Adrenal gland (tissue), 19 donors: ENCODE measurements at places on chromosomes 5 and 9. TPM values are rescaled to one million over a fixed set of nuclear protein-coding genes. Genes with fewer than 3 reads are reported as not detected.

- DNase-seq, result no peak
Measured at GRCh38 chr9:109488791-109489492, 9.2 kb downstream of the PTPN3 start.

DNA sequence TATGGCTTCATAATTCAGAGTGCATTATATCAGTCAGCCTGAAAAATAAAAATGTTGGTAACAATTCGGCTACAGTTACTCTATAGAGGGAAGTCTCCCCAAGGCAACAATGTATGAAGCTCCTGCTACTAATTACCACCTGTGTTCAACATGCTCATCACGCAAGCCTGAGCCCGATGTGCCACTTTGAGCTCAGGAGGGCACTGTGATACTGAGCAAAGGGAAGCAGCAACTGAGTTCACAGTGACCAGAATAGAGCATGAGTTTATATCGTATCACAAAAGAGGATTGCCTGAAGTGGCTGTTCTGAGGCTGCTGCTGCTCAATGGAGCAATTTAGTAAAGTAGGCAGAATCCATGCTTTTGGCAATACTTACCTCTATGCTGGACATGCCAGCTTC is 202.0 kb upstream of the HAPLN1 start:
- no peak for DNase-seq

The NAIP gene
- total RNA-seq, result 40.6 TPM

The TRPM6 gene
- 0.32 TPM for total RNA-seq

DNA sequence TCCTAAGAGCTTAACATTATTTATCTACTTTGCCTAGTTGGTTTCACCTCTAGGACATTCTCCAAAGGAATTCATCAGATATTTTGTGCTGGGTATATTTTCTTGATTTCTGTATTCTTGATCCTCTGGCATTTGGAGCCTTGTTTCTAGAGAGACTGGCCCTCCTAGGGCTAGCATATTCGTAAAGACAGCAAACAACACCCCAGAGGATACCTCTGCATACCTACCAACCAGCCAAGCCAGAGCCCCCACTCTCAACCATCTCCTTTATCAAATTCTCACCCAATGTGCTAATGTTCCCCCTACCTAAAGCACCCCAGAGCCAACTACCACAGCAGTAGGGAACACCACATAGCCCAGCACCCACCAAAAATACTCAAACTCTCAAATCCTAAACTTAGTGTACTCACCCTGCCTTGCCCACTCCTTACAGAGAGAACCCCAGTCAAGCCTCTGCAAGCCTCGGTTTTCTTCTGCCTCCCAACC is 149.5 kb downstream of the SEMA5A start:
- DNase-seq, result no peak
